ENCODE measurements at places on chromosomes 5 and 9.
A peak's percentile ranks its signal among the peaks of the same experiment; 100 is the strongest.

GRCh38 chr5:172870715-172871461 lies 36.8 kb downstream of the ERGIC1 start:
- DNase-seq, result no peak

GRCh38 chr5:52997424-52997823 lies 8.3 kb downstream of the ITGA2 start:
- DNase-seq, result no peak

DNA sequence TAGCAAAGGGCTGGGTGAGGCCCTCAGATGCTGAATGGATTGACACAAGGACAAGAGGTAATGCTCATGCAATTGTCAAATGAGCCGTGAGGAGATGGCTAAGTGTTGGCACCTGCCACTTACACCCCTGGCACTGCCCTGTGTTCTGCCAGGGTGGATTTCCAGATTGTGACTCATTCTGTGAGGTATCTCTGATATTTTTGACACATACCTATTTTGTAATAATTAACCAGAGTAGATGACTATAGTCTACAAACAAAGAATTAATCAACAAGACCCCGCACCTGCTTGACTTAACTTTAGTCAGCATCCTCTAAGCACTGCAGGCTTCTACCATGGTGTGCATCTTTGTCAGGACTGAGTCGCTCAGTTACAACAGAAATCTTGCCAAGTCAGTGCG lies 200.8 kb downstream of the DIRAS2 start:
- DNase-seq, result no peak

DNA sequence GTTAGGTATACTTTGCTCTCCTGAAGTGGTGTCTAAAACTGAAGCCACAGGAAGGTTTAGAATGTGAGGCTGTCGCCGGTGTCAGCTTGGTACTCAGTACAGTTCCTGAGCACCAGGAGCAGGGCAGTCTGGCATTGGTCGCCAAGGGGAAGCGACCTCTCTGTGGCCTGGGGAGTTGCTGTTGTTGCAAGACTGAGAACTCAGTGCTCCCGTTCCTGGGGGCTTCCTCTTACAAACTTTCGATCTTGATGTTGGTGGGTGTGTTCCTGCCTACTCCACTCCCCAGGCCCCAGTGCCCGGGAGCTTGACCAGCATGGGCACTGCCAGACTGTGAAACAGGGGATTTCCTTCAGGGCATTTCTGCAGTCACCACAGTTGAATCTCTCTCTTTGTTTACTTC lies 52.4 kb upstream of the PPARGC1B start:
- no peak for DNase-seq

- no peak for DNase-seq
Measured at GRCh38 chr5:83034528-83035207, 42.5 kb downstream of the TMEM167A start.

GRCh38 chr9:103991698-103992097 lies 102.4 kb upstream of the SMC2 start:
- peak; percentile 1 for DNase-seq

DNA sequence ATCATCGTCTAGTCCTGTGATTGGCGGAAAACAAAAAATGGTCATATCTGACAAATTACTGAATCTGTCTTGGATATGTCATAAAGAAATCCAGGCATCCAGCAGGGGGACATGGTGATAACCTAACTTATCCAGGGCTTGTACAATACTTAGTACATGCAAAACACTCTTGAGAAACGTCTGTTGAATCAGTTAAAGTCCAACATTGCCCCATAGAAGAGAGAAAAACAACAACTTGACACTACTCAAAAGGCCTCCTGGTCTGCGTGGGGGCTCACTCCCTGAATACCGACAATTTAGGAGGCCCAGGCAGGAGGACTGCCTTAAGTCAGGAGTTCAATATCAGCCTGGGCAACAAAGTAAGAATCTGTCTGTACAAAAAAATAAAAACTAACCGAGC lies 217.5 kb downstream of the DCP2 start:
- DNase-seq, result no peak

DNA sequence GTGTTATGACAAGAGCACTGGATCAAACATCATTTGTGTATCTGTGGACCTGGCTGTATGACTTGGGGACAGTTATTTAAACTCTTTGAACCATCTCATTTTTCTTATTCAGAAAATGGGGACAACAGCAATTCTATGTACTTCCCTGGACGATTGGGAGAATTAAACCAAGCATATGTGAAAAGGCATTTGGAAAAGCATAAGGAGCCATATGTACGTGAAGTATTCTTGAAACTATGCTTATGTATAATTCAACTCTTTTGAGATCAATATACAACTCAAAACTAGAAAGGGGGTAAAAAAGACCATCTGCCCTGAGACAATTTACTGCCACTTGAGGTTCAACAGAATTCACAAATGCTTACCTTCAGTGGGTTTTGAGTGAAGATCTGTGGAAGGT lies 75.5 kb downstream of the NLN start:
- DNase-seq, result no peak

- no peak for DNase-seq
Measured at GRCh38 chr9:126361810-126362238, 35.2 kb downstream of the MVB12B start.

- DNase-seq, result no peak
Measured at GRCh38 chr9:121486043-121486442, 13.6 kb downstream of the GGTA1 start.

DNA sequence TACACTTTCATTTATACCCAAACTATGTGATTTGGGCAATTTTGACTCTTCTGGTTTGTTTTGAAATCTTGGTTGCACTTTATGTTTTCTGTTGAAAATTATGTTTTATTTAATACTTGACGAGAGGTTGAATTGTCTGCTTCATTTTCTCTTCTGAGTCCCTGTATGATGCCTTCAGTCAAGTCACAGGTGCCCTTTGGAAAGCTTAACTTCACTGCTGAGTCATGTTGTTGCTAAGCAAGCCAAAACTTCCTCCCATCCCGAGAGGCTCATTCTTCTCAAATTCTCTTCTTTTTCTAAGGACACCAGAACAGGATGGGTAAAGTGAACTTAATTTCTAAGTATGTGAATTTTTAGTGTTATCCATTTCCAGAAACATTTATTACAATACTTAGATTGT lies 455.3 kb upstream of the PTGER4 start:
- peak; percentile 46 for DNase-seq

DNA sequence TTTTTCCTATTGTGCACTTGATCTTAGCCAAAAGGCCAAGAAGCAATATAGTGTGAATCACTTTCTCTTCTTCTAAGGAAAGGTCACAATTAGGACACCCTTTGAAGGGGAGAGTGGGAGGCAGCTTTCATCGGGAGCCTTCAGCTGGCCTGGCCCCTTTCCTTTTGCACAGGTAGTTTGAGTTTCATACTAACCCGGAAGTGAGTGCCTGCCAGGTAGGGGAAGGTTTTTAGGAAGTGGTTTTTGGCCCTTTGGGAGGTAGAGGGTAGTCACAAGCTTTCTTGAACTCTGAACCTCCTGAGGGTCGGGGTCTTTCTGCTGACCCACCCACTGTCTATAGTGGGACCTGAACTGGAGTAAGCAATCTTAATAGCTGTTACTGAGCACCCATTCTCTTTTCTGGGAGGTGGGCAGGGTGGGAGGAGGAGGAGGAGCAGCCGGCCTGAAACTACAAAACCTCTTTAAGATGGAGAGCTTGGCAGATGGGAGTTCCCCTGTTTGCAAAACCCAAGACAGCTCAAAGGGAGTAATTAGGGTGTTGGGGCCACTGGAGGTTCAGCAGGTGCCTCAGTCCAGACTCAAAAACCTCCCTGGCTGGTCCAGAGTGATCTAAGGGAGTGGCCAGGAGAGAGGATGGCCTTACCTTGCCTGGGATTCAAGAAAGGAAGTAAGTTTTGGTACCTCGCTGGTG lies 6.0 kb downstream of the LARP1 start:
- DNase-seq, result no peak

DNA sequence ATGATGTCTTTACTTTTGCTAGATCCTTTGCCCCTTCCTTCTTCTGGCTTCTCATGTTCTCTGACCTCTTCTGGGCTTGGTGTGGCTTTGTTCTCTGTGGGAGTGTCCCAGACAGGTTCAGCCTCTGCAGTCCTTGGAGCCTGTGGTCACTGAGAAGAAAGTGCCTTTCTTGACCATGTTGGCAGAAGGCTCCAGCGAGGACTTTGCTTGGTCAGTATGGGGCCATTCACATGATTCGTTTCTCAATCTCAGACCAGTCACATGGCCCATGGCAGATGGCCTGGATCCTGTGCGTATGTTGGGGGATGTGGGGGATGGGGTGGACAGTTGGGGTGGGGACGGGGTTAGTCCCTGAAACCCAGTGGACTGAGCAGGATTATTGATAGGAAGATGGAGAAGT lies 274.1 kb downstream of the ARHGAP26 start:
- DNase-seq, result no peak

DNA sequence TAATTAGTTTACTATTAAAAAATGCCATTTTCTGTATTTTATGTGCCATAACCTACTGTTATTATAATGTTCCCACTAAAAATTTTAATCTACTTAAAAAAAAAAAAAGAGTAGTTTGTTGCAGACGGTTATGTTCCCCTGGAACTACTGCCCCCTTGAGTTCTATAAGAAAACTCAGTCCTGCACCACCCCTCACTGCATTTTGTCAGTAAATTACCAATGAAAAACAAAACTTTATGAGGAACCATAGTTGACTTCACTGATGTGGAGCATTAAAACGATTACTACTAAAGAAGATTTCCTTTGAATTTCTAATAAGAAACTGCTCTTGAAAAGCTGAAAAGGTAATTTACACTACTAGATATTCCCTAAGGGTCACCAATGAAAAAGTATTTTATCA lies 288.7 kb downstream of the FBXL17 start:
- peak; percentile 16 for DNase-seq

GRCh38 chr5:158484150-158484549 lies 615.6 kb downstream of the EBF1 start:
- DNase-seq, result peak; percentile 74

DNA sequence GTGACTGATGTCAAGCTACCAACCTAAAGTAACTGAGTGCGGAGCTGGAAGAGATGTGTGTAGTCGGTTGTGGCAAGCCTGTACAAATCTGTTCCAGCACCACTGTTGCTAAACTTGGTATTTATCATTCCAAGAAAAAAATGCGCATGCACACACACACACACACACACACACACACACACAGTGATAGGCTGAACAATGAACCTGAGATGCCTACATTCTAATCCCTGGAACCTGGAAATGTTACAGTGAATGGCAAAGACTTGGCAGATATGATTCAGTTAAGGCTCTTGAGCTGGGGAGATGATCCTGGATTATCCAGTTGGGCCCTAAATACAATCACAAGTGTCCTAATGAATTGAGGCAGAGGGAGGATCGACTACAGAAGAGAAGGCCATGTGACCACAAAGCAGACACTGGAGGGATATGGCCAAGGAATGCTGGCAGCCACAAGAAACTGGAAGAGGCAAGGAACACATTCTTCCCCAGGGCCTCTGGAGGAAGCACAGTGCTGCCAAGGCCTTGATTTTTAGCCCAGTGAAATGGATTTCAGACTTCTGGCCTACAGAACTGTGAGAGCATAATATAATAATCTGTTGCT lies 49.7 kb upstream of the LHFPL2 start:
- DNase-seq, result peak; percentile 52

GRCh38 chr5:41747301-41747700 lies 122.9 kb downstream of the OXCT1 start:
- DNase-seq, result peak; percentile 44

DNA sequence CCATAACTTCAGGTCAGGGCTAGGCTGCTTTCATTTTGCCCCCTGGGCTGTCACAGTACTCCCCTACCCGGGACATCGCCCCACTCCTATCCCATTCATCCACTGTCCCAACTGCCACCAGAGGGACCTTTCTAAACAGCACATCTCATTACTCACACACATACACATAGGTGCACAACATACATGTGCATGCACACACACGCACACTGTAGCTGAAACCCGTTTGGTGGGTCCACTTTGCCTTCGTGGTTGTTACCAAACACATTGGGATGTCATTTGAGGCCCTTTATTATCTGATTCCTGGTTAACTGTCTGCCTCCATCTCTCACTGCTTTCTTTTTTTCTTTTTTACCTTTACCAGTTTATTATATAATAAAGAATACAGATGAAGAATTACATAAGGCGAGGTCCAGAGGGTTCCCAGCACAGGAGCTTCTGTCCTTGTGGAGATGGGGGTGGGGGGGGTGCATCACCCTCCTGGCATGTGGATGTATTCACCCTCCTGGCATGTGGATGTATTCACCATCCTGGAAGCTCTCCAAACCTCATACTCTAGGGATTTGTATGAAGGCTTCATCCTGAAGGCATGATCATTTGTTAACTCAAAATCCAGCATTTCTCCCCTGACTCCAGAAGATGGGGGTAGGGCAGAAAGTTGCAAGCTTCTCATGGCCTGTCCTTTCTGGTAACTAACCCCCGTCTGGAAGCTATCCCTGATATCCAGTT lies 186.0 kb downstream of the GOLPH3 start:
- DNase-seq, result peak; percentile 99

DNA sequence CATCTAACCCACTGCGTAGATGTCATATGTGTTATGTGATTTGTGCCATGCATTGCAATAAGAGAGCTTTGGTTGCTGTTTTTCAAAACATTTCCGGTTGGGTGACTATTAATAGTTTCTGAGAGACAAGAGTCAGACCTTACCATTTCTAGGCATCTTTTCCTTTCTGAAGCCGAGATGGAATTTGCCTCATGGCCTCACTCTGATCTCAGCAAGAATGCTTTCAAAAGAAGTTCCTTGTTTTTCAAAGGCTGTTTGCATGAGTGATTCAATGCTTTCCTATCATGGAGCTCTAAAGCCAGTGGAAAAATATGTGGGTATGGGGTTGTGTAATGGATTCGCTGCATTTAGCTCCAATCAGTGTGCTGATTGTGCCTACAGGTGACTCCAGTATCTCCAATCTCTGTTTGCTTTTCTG lies 203.1 kb upstream of the PPP1R2B start:
- DNase-seq, result peak; percentile 26

- DNase-seq, result peak; percentile 50
Measured at GRCh38 chr9:26034786-26035185, 356.5 kb upstream of the TUSC1 start.

DNA sequence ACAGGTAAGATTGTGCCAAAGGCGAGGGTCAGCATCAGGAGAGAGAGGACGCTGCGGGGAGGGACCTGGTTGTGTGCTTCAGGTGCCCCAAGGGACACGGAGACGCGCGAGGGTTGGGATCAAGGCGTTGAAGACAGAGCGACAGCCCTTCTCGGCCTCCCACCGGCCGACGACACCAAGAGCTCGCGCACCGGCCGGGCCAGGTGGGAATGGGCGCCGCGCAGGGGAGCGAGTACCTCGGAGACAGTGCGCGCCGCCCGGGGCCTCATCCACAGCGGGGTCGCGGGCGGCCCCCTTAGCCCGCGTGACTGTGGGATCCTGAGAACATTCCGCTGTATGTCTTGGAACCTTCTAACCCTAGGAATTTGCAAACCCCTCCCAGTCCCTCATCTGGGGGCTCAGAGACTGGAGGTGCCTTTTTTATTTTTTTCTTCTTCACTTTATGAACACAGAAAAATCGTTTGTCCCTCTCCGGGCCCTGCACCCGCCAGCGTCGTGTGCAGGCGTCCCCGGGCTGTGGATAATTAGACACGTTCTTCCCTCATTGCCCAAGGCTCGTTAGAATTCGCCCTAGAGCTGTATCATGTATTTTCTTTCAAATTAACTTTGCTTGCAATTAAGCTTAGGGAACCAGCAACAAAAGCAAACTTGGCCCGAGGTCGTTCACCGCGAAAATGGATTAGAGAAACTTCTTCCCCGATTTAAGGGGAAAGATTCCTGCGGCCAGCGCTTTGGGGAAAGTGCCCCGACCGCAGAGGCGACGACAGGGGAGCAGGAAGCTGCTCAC lies 4.8 kb downstream of the FOXE1 start:
- no peak for DNase-seq

- DNase-seq, result no peak
Measured at GRCh38 chr5:112119969-112120368, 299.1 kb downstream of the EPB41L4A start.

- no peak for DNase-seq
Measured at GRCh38 chr9:32991897-32992594, 9.4 kb downstream of the APTX start.

- DNase-seq, result peak; percentile 88
Measured at GRCh38 chr5:113574417-113574816, 60.9 kb downstream of the YTHDC2 start.

Measured in fibroblast of skin of right quadriceps (primary cell).